ENCODE measurements at places on chromosomes 12 and 14. TPM values are rescaled to one million over a fixed set of nuclear protein-coding genes. Genes with fewer than 3 reads are reported as not detected.

DNA sequence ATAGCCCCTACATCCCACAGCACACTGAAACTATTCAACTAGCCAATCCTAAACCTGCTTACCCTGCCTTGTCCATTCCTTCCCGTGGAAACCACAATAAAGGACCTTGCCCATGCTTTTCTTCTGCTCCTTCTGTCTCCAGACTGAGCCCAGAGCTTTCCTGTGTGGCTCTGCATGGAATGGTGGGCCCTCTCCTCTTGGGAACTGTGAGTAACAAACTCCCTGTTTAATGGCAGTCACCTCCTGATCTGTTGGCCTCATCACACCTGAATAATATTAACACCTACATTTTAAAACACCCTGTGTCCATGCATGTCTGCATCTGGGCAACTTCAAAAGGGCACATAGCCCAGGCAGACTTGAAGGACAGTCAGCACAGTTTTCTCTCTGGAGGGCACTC, 12.4 kb downstream of the LGR5 start:
- no peak overlapping the region for H3K4me3 ChIP-seq
- no peak for DNase-seq
- no peak overlapping the region for H3K27ac ChIP-seq

DNA sequence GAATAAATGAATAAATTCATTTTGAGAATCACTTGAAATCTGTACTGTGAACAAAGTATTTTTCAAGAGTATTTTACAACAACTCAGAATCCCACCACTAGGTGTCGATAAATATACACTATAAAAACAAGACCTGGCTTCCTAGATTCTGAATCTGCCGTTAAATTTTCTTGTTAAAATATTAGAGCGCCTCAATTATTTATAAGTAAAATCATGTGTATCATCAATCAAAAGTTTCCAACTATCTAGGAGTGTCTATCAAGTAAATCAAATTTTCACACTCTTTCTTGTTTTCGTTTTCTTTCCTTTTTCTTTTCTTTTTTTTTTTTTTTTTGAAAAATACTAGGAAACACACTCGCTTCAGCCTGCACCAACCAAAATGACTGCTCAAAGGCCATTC, 179.2 kb upstream of the DCN start:
- no peak overlapping the region for H3K4me3 ChIP-seq
- no peak for DNase-seq
- H3K36me3 ChIP-seq, result no peaks in the 10 kb centered on the region
- no peaks in the 10 kb centered on the region for H3K27me3 ChIP-seq

DNA sequence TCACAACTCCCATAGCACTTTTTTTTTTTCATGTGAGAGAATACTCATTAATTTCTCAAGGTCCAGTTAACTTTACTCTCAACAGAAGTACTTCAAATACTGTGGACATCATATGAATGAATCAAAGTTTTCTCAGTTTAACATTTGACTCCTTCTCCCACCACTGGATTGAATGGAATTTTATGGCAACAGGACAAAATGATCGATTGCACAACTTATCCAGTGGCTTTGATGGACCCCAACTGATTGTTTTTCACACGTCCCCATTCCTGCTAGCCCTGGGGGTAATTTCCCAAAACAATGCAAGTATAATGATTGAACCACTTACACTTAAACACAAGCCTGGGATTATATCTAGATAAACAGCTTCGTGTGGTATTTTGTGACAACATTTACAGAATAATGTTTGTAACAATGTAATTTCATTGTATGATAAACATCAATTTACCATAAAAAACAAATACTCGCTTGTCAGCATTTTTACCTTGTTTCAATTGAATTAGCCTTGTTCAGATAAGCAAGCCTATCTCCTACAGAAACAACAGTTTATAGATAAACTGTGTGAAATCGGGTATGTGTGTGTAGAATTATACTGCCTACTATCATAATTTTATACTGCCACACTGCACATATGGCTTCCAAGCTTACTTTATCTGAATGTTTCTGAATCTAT, 60.9 kb downstream of the SOX5 start:
- H3K27me3 ChIP-seq, result no peaks in the 10 kb centered on the region
- H3K36me3 ChIP-seq, result peaks cover 2% of the 10 kb centered on the region
- H3K4me3 ChIP-seq, result no peak overlapping the region
- H3K4me1 ChIP-seq, result no peaks in the 10 kb centered on the region
- no peak overlapping the region for H3K27ac ChIP-seq

DNAH10 gene
- 2.0 TPM for total RNA-seq

Measured in mesothelial cell of epicardium (in vitro differentiated cells).